ENCODE measurements at places on chromosomes 4 and X.

DNA sequence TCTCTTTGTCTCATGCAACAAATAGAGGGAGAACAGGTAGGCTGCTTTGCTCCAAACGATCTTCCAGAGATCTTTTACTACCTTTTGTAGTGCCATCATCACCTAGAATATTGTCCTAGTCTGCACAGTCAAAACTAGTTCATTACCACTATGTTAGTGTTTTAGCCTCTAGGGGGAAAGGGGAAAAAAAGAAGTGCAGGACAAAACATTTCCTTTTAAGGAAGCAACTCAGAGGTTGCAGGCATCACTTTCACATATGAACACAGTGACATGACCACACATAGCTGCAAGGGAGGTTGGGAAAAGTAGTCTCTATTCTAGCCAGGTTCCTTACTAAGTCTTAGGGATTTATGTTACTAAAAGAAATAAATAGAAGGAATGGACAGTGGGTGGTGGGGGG, 39.3 kb upstream of the RAP2C start:
- H3K27ac ChIP-seq: no peak overlapping the region
- H3K36me3 ChIP-seq: no peaks in the 10 kb centered on the region
- H3K4me3 ChIP-seq: no peak overlapping the region
- H3K4me1 ChIP-seq: no peaks in the 10 kb centered on the region
- DNase-seq: no peak
- H3K27me3 ChIP-seq: no peaks in the 10 kb centered on the region

DNA sequence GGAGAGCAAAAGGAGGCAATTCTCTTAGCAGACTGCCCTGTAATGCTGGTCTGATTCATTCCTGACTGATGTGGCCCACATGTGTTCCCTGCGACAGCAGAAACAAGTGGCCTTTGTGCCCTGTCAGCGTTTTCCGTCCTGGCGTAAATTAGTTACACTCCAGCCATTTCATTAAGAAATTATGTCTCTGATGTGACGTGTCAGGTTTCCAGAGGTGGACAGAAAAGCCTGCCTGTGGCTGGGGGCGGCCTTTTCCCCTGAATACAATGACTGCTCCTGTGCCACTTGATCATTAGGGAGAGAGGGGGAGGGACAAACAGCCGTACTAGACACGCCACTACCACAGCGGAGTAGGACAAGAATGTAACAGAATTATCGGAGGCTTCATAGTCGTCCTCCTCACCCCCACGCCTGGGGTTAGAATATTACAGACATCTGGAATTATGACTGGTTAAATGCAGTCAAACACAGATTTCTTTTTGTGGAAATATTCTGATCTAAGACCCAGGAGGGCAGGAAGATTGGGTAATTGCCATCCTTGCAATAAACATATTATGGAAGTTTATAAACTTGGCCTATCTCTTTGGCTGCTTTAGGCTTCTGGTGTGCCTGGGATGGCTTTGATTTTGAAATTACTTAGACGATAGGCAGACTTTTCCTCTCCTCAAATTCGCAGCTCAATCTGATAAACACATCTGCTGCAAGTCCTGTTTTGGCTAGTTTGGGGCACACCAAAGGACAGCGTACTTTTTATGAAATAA, 146.2 kb upstream of the BCOR start:
- no peak overlapping the region for H3K4me3 ChIP-seq
- peaks cover 26% of the 10 kb centered on the region for H3K4me1 ChIP-seq
- no peaks in the 10 kb centered on the region for H3K27me3 ChIP-seq
- no peaks in the 10 kb centered on the region for H3K36me3 ChIP-seq
- H3K27ac ChIP-seq: no peak overlapping the region
- no peak for DNase-seq

- no peaks in the 10 kb centered on the region for H3K36me3 ChIP-seq
- DNase-seq: no peak
- no peak overlapping the region for H3K4me3 ChIP-seq
Measured at GRCh38 chr4:140090215-140090731, 63.7 kb downstream of the MAML3 start.

GRCh38 chrX:22345884-22346283, 73.2 kb downstream of the CBLL2 start:
- no peak for DNase-seq
- H3K27me3 ChIP-seq: no peaks in the 10 kb centered on the region
- no peaks in the 10 kb centered on the region for H3K36me3 ChIP-seq
- no peak overlapping the region for H3K27ac ChIP-seq
- H3K4me3 ChIP-seq: no peak overlapping the region

DNA sequence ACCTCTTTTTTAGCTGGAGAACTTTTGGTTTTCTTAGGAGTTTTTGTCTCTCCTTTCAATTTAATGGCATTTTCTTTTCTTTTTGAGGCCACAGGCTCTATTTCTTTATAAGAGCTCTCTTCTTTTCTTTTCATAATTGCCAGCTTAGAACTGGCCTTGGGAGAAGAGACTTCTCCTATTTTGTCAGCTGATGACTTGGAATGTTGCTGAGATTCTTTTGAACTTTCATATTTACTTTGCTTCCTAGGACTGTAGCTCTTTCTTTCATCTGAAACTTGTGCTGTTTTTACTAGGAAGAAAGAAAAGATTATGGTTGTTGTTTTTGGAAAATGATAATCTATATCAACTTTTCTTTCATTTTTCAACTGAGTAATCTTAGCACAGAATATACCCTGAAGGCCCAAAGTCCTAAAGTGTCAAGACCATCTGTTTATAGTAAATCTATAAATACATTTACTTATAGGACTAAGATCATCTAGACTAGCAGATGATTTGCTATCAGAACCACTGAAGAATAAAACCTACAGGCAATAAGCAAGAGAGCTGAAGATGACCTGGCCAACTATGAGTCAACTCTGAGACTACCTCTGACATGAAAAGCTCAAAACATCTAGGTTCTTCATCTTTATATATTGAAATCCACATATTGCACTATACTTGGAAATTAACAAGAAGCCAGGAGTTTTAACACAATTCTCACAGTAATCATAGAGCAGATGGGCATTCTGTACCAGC, 45.6 kb downstream of the RFC1 start:
- no peaks in the 10 kb centered on the region for H3K27me3 ChIP-seq
- H3K27ac ChIP-seq: no peak overlapping the region
- peaks cover 15% of the 10 kb centered on the region for H3K36me3 ChIP-seq
- no peak overlapping the region for H3K4me3 ChIP-seq
- no peaks in the 10 kb centered on the region for H3K4me1 ChIP-seq

DNA sequence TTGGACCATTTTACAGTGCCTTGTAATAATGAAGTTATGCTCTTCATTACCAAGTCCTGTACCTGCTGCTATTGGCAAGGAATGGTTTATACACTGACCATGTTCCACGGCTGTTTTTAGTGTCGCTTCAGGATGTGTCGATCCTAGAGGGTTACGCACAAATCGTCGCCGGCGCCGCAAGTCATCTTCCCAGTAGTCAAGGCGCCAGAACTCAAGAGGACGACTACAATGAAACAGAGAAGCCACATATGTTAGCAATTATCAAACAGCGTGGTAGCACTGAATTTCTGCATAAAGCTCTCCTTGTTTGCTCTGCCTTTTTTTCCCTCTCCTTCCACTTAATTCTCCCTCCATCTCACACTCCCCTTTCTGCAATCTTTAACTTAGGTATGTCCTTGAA, 17.0 kb downstream of the MAB21L2 start:
- H3K4me1 ChIP-seq: peaks cover 3% of the 10 kb centered on the region
- H3K36me3 ChIP-seq: no peaks in the 10 kb centered on the region
- 0 out of 2 replicates have a peak overlapping the region, but pooled peaks have one; percentile 0 for H3K27ac ChIP-seq
- no peaks in the 10 kb centered on the region for H3K27me3 ChIP-seq
- H3K4me3 ChIP-seq: no peak overlapping the region
- no peak for DNase-seq

DNA sequence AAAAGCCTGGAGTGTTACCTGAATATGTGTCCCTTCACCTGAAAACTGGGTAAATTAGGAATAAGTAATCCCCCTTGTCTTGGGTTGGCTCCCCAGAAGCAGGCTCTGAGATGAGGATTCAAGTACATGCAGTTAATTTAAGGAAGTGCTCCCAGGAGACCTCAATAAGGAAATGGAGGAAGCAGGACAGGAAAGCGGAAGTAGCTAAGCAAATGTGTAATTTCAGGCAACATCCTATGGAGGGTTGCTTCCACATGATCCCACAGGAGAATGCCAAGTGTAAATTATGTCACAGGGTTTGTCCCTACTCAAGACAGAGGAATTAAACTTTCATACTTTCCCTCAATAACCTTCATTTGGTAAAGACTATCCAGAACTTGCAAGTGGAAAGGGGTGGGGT, 48.1 kb upstream of the ARHGEF6 start:
- no peaks in the 10 kb centered on the region for H3K27me3 ChIP-seq
- H3K4me3 ChIP-seq: no peak overlapping the region

- H3K27me3 ChIP-seq: no peaks in the 10 kb centered on the region
- H3K36me3 ChIP-seq: no peaks in the 10 kb centered on the region
- H3K27ac ChIP-seq: no peak overlapping the region
- peaks cover 12% of the 10 kb centered on the region for H3K4me1 ChIP-seq
- peak; percentile 11 for DNase-seq
Measured at GRCh38 chrX:134025986-134026545, 40.7 kb upstream of the GPC3 start.

GRCh38 chr4:23061431-23061830, 368.7 kb downstream of the GBA3 start:
- H3K4me1 ChIP-seq: peaks cover 11% of the 10 kb centered on the region
- DNase-seq: no peak
- H3K4me3 ChIP-seq: no peak overlapping the region
- no peak overlapping the region for H3K27ac ChIP-seq
- H3K27me3 ChIP-seq: no peaks in the 10 kb centered on the region
- H3K36me3 ChIP-seq: no peaks in the 10 kb centered on the region

- no peaks in the 10 kb centered on the region for H3K36me3 ChIP-seq
- H3K27ac ChIP-seq: no peak overlapping the region
- no peaks in the 10 kb centered on the region for H3K4me1 ChIP-seq
- no peak for DNase-seq
Measured at GRCh38 chrX:79412972-79413371, 45.8 kb upstream of the ITM2A start.

DNA sequence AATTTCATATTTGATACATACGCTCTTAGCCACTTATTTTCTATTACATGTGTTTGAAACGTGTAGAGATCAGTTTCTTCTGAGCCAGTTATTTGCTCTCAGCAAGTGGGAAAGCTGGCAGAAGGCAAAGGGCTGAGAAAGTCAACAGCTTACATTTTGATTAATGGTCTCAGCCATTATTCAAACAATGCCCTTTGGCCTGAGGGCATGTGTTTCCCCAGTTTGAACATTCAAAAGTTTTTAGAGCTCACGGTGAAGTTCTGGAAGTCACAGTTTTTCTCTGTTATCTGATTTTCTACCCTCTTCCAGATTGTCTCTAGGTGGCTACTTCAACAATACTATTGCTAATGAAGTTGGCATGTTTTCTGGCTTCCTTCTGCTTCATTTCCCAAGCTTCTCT, 591.8 kb upstream of the CPEB2 start:
- peaks cover 17% of the 10 kb centered on the region for H3K4me1 ChIP-seq
- H3K4me3 ChIP-seq: no peak overlapping the region
- no peak for DNase-seq
- no peaks in the 10 kb centered on the region for H3K36me3 ChIP-seq
- no peaks in the 10 kb centered on the region for H3K27me3 ChIP-seq

DNA sequence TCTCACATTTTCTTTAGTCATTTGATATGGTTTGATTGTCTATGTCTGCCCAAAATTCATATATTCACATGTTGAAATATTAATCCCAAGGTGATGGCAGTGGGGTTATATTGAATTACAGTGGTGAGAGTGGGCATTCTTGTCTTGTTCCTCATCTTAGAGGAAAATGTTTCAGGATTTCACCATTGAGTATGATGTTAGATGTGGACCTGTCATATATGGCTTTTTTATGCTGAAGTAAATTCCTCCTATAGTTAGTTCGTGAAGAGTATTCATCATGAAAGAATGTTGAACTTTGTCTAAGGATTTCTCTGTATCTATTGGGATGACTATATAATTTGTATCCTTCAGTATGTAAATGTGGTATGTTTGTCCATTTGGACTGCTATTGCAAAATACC, 512.3 kb upstream of the EPHA5 start:
- H3K4me3 ChIP-seq: no peak overlapping the region
- DNase-seq: no peak
- H3K27ac ChIP-seq: no peak overlapping the region
- H3K27me3 ChIP-seq: no peaks in the 10 kb centered on the region

- H3K4me3 ChIP-seq: no peak overlapping the region
- H3K36me3 ChIP-seq: no peaks in the 10 kb centered on the region
- no peaks in the 10 kb centered on the region for H3K27me3 ChIP-seq
- peaks cover 21% of the 10 kb centered on the region for H3K4me1 ChIP-seq
- DNase-seq: no peak
- no peak overlapping the region for H3K27ac ChIP-seq
Measured at GRCh38 chr4:121053601-121054143, 18.7 kb downstream of the NDNF start.

- DNase-seq: no peak
- no peak overlapping the region for H3K4me3 ChIP-seq
- H3K27me3 ChIP-seq: no peaks in the 10 kb centered on the region
- H3K4me1 ChIP-seq: no peaks in the 10 kb centered on the region
- H3K27ac ChIP-seq: no peak overlapping the region
Measured at GRCh38 chr4:55378617-55379467, 16.9 kb upstream of the TMEM165 start.

GRCh38 chrX:100623001-100623400, 13.6 kb downstream of the TSPAN6 start:
- no peak overlapping the region for H3K4me3 ChIP-seq
- no peak overlapping the region for H3K27ac ChIP-seq
- H3K27me3 ChIP-seq: no peaks in the 10 kb centered on the region
- H3K4me1 ChIP-seq: no peaks in the 10 kb centered on the region

GRCh38 chr4:99447079-99447478, 11.9 kb upstream of the ADH7 start:
- no peak for DNase-seq
- no peak overlapping the region for H3K4me3 ChIP-seq
- peaks cover 15% of the 10 kb centered on the region for H3K4me1 ChIP-seq
- no peaks in the 10 kb centered on the region for H3K27me3 ChIP-seq

GRCh38 chr4:5995901-5996623, 22.2 kb downstream of the C4orf50 start:
- H3K27ac ChIP-seq: no peak overlapping the region
- DNase-seq: no peak
- H3K4me1 ChIP-seq: no peaks in the 10 kb centered on the region
- no peaks in the 10 kb centered on the region for H3K36me3 ChIP-seq
- no peaks in the 10 kb centered on the region for H3K27me3 ChIP-seq

- no peak overlapping the region for H3K27ac ChIP-seq
- DNase-seq: no peak
- H3K4me1 ChIP-seq: no peaks in the 10 kb centered on the region
- H3K36me3 ChIP-seq: no peaks in the 10 kb centered on the region
- no peaks in the 10 kb centered on the region for H3K27me3 ChIP-seq
Measured at GRCh38 chrX:110032534-110033147, 29.7 kb downstream of the TMEM164 start.

All from WTC11 (cell line).